NCI-H2227 treated with DMSO at 0.1 percent for 48 hours (cell line): ENCODE measurements at places on chromosomes 3 and 15.

DNA sequence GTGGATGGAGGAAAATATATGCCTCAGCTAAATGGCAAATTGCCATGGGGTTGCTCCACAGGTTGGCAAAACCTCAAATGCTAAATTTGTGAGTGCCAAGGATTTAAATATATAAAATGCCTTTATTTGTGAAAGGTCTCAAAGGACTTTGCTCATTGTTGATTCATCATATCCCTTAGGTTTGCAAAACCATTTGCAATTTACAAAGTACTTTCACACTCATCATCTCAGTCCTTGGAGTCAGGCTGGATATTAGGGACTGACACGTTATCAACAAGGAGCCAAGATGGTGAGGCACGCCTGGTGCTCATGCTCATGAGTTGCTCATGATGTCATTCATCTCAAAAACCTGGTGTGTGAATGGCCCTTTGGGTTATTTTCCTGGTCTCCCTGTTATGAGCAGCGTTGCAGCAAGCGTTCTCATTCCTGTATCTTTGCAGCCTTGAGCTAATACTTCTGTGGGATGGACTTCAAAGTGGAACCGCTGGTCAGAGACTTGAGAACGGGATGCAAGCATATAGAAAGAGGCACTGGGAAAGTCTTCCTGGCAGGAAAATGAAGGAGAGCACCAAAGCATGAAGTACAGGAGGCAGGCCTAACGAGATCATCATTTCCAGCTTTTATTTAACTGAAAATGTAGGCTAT lies 66.0 kb downstream of the MYO1E start:
- no peak for DNase-seq

GRCh38 chr3:190089711-190090110 lies 31.0 kb downstream of the P3H2 start:
- DNase-seq = no peak

GRCh38 chr15:78374436-78375393 lies 34.6 kb downstream of the CRABP1 start:
- DNase-seq = no peak

DNA sequence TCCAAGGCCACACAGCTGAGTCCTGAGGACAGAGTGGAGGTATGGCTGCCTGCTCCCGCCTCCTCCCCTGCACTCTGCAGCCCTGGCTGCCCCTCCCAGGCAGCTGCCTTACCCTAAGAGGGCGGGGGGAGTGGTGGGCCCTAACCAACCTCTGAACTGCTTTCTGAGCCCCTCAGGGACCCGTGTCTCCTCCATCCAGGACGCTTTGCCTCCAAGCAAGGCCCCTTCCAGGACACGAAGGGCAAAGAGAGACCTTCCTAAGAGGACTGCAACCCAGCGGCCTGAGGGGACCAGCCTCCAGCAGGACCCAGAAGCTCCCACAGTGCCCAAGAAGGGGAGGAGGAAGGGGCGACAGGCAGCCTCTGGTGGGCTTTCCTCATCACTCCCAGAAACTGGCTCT lies 7.6 kb downstream of the NEIL1 start:
- DNase-seq = no peak

GRCh38 chr15:68278595-68279405 lies 1.3 kb downstream of the FEM1B start:
- no peak for DNase-seq

- no peak for DNase-seq
These were observed 25.1 kb downstream of the SNX33 start for GRCh38 chr15:75672646-75673425.

DNA sequence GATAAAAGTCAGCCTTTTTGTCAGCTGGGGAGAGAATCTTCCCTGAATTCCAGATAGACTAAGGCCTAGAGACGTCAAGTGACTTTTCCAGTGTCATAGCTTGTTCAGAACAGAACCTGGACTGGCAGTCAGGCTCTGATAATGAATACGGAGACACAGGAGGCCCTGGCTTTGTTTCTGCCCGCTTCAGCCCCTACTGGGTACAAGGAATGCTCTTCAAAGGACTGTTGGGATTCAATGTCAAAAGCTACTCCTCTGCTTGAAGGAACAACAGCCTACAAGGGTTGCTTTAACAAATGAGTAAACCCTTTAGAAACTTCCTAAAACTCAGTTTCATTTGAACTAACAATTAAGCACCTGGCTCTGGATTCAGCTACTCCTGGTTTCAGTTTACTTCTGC lies 412.3 kb downstream of the OXSM start:
- no peak for DNase-seq

- no peak for DNase-seq
These were observed 77.0 kb downstream of the ITGA11 start for GRCh38 chr15:68354923-68355322.
